Vagina (tissue), 2 donors: ENCODE measurements at places on chromosomes 6 and 20.

DNA sequence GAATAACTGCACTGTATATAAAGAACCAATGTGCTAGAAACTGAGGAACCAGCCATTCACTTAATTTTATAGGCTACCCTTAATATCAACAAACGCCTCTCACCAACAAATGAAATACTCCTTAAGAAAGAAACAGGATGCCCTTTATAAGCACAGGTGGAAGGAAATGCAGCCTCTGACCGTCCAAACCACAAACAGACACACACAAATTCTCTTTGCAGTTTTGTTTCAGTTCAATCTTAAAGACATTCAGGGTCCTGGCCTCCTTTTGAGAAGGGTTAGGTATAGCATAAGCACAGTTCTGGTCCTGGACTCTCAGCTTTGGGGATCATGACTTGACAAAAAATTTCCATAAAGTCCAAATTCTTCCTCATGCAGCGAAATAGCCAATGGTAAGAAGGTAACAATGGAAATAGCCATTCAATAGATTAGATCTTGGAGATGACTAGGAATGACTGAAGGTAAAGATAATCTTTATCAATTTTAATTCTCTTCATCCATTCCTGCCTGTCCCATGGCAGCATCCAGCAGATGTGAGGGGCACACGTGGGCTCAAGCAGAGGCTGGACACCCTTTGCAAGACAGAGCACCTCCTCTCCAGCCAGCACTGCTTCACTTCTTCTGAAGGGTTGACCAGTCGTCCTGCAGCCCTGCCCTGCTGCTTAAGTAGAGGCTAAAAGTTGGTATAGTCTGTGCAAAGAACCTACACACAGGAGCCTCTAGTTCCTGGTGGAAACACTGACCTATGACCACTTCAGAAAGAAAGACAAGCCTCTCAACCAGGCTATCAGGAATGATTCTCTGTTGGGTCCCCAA, 123.9 kb downstream of the CD83 start:
- no peaks in the 10 kb centered on the region for H3K27me3 ChIP-seq
- DNase-seq = no peak
- no peaks in the 10 kb centered on the region for H3K4me1 ChIP-seq
- H3K36me3 ChIP-seq = no peaks in the 10 kb centered on the region
- no peak overlapping the region for H3K27ac ChIP-seq

DNA sequence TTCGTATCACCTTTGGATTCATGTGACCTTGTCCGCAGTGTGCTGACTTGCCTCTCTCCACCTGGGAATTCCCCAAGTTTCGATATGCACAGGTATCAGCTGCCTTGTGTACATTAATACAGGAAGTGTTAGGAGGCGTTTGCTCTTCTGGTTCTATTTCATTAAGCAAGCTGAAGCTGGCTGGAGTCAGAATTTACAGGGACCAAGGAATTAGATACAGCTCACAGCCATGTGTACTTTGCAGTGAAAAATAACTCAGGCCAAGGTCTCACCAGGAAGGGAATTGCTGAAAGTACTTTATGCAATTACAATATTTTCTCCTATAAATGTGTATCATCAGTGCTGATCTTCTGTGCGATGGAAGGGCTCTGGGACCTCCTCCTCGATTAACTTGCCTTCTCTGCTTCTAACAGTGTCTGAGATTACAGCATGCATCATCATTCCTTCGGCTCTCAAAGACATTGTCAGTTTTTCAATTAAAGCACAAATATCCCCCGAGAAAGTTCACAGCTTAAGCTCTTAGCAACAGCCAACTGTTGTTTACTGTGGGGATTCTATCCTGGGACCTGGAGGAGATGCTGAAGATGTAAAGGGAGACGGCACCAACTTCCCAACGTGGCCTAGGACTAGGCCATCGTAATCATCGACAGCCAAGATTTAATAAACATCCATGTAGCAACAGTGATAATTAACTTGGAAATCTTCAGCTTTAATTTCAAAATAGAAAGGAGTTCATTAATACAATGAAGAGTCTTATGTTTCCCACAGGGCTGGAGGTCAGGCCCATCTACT, 13.8 kb upstream of the TIAM2 start:
- H3K4me3 ChIP-seq = no peak overlapping the region
- H3K36me3 ChIP-seq = no peaks in the 10 kb centered on the region
- DNase-seq = no peak
- no peak overlapping the region for H3K27ac ChIP-seq
- no peaks in the 10 kb centered on the region for H3K4me1 ChIP-seq

- DNase-seq = no peak
- no peak overlapping the region for H3K4me3 ChIP-seq
- no peaks in the 10 kb centered on the region for H3K36me3 ChIP-seq
- H3K27ac ChIP-seq = no peak overlapping the region
- no peaks in the 10 kb centered on the region for H3K4me1 ChIP-seq
Measured at GRCh38 chr6:32643904-32644303, 6.7 kb downstream of the HLA-DQA1 start.

- H3K4me3 ChIP-seq = no peak overlapping the region
- no peak for DNase-seq
- no peak overlapping the region for H3K27ac ChIP-seq
- H3K27me3 ChIP-seq = no peaks in the 10 kb centered on the region
Measured at GRCh38 chr6:4180652-4181255, 45.4 kb upstream of the ECI2 start.

- H3K4me3 ChIP-seq = no peak overlapping the region
- no peaks in the 10 kb centered on the region for H3K27me3 ChIP-seq
Measured at GRCh38 chr6:170360476-170360875, 53.9 kb downstream of the FAM120B start.

GRCh38 chr6:10434235-10434634, 19.4 kb upstream of the TFAP2A start:
- H3K27me3 ChIP-seq = no peaks in the 10 kb centered on the region
- no peaks in the 10 kb centered on the region for H3K4me1 ChIP-seq
- H3K36me3 ChIP-seq = no peaks in the 10 kb centered on the region
- no peak for DNase-seq
- H3K4me3 ChIP-seq = no peak overlapping the region
